Brain microvascular endothelial cell (primary cell): ENCODE measurements at places on chromosomes 7 and 10.

DNA sequence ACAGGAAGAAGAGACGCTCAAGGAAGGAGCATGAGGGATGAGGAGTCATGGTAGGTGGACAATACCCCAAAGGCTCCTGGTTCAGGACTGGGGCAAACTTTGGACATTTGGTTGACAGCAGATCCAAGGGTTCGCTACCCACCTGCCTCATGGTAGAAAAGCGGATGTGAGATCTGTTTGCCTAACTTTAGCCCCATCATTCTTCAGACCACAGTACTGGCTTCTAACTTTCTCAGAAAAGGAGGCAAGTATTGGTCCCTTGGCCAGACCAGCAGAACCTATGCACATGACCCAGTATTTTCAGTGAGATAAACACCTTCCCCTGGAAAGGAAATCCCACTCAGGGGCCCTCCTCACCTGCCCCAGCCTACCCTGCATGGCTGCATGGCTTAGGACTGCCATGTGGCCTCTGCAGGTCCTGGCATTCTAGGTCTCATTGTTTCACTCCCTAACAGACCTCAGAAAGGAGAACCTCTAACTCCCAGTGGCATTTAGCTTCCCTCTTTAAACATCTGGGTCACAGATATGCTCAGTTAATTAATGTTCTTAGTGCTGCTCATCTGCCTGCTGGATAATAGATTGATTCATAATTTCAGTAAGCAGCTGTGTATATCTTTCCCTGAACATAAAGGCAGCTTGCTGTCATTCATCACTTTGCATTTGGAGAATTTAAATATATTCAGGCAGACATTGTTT is 574.1 kb downstream of the GALNT17 start:
- DNase-seq, result no peak

DNA sequence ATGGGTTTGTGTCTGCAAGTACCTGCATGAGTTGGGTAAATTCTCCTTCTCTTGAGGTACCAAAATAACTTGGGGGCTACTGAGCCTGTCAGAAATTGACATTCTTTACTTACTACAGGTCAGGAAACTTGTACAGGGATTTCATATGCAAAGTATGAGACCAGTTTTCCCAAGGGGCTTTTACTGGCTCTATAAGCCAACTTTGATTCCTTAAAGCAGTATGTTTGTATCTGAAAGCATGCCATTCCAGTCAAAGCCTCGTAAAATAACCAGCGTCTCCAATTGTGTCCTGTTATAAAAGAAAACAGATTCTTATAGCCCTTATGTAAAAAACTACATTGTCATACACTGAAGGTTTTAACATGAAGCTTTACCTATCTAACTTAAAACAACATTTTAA is 90.2 kb downstream of the ZNF467 start:
- DNase-seq, result no peak

GRCh38 chr7:4162884-4163564 is 519.1 kb upstream of the FOXK1 start:
- DNase-seq, result no peak

- peak; percentile 37 for DNase-seq
These were observed 134.8 kb downstream of the PHTF2 start for GRCh38 chr7:77933394-77933793.

GRCh38 chr7:156985101-156985992 is 25.1 kb downstream of the MNX1 start:
- DNase-seq, result no peak

DNA sequence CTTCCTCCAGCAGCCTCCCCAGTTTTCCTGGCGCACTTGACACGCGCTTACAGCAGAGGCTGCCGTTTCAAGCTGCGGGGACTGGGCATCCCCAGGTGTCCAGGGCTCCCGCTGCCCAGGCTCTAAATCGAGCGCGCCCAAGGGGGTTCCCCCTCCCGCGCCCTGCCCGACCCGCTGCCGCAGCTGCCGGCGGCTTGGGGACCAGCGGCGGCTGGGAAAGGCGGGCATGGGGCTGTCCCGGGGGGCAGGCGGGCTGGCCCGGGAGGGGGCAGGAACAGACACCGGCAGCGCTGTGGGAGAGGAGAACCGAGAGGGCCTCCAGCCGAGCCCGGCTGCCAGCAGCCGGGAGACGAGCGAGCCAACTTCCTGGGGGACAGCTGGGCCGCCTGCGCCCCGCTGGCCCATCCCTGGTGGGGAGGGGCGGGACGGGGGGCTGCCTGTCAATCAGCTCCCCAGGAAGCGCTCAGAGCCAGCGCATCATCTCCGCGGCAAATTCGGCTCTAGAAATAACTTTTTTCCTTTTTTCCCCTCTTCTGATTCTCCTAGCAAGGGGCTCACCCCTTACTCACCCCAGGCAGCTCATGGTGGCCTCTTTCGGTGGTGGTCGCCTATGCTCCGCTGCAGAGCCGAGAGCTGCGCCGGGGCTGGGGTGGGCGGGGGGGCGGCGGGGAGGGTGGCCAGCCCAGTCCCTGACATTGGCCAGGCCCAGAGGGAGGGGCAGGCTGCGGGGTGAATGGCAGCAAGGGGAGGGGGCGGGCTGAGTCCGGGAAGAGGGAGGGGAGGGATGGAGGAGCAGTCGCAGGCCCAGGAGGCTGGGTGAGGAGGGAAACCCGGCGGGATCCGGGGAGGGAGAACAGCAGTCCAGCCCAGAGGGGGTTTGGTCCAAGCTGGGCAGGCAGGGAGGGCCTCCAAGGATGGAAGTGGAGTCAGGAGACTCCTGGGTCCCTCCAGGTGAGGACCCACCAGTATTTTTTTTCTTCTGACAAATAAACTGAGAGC is 14.7 kb downstream of the GRID2IP start:
- no peak for DNase-seq

DNA sequence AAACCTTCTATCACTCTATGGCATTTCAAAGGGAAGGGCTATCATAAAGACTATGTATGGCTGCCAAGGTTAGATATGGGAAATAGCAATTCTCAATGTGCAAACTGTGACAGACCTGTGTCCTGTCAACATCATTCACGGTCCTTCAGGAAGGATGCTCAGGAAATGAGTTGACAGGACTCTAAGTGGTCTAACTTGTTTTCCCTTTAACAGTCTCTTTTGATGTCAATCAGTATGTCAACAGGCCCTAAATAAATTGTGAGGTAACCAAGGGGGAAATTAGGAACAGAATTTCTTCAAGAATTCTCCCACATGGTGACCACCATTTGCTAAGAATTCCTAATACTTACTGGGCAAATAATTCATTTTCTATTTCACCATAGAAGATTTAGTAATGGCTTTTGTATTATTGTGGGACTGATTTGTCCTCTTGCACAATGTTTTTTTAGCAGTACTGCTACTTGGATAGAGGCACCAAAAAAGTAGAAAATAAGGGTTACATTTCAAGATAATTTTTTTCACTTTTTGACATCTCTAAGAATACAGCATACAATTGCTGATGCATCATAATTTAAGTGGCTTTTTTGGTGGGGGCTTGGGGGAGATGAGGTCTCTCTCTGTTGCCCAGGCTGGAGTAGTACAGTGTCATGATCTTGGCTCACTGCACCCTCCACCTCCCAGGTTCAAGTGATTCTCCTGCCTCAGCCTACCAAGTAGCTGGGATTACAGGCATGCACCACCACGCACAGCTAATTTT is 275.8 kb downstream of the CACNA2D1 start:
- no peak for DNase-seq

DNA sequence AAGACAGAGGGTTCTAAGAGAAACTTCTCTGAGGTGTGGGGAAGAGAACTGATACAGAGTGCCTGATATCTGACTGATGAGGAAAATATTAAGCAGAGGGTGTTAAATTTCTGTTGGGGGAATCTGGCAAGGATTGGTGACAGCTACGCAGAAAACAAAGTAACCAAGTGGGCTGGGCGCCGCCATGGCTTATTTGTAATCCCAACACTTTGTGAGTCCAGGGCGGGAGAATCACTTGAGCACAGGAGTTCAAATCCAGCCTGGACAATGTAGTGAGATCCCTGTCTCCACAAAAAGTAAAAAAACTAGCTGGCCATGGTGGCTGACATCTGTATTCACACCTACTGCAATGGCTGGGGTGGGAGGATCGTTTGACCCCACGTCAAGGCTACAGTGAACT is 2.1 kb upstream of the C7orf25 start:
- no peak for DNase-seq
